Amniotic stem cell (primary cell): ENCODE measurements at places on chromosomes 7 and 10.

GRCh38 chr10:100697070-100697469 lies 48.3 kb upstream of the PAX2 start:
- no peak for DNase-seq

DNA sequence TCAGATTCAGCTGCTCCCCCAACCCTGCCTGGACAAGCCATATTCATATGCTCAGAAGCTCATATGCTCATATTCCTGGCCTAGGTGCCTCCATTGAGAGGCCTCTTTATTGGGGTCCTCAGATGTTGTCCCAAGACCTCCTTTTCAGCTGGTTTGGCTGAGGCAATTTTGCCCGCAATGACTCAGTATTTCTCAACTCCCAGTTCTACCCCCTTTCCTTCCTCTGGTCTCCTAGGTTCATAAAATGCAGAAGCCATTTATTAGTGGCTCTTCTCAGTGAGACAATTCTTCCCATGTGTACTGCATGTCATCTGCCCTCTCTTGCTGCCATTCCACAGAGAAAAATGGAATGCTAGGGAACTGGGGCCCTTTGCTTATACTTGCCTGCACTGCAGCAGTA lies 110.7 kb downstream of the INHBA start:
- no peak for DNase-seq

- peak; percentile 5 for DNase-seq
These were observed 177.3 kb downstream of the DKK1 start for GRCh38 chr10:52491246-52491995.

GRCh38 chr10:78435484-78436221 lies 402.0 kb downstream of the RPS24 start:
- DNase-seq = no peak

DNA sequence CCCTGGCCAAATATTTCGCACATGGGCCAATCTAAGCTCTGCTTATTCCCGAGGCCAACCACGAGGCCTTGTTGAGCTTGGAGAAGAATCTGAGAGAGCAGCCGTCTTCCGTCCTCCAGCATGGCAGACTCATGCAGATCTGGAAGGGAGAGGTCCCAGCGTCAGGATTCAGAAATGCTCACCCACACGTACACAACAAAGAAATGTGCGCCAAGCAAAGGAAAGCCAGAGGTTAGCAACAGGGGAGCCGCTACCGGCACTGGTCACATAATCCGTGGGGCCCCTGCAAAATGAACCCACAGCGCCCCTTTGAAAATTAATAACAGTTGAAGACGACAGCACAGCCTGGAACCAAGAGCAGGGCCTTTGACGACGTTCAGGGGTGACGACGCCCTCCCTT lies 25.4 kb upstream of the PRKAG2 start:
- DNase-seq = no peak

GRCh38 chr10:89278034-89278535 lies 23.8 kb upstream of the IFIT2 start:
- DNase-seq = peak; percentile 89

DNA sequence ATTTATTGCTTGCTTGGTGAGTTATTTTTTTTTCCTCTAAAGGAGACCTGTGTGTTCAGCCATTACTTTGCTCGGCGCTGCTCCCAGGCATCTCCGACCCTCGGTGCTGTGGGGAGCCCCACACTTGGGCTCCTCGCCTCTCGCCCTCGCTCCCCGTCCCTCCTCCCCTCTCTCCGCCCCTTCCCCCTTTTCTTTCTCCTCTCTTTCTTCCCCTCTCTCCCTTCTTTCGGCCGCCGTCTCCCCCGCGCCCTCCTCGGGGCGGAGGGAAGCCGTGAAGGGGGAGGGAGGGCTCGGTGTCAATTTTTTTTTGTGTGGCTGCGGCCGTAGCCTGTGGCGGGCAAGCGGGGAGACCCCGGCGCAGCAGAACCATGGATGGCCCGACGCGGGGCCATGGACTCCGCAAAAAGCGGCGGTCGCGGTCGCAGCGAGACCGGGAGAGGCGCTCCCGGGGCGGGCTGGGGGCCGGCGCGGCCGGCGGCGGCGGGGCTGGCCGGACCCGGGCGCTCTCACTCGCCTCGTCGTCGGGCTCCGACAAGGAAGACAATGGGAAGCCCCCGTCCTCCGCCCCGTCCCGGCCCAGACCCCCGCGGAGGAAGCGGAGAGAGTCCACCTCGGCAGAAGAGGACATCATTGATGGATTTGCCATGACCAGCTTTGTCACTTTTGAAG lies 1.1 kb downstream of the AUTS2 start:
- DNase-seq = no peak

DNA sequence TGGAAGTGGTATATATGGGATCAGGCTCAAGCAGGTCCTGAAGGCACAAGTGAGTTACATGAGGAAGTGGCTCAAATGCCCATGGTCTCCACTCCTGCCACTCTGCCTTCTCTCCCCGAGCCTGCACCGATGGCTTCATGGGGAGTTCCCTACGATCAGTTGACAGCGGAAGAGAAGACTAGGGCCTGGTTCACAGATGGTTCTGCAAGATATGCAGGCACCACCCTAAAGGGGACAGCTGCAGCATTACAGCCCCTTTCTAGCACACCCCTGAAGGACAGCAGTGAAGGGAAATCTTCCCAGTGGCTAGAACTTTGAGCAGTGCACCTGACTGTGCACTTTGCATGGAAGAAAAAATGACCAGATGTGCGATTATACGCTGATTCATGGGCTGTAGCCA lies 95.3 kb downstream of the HOXA1 start:
- DNase-seq = no peak

- DNase-seq = peak; percentile 97
These were observed at the start of gene ZNF503 for GRCh38 chr10:75401569-75402485. Gene ZNF503 (minus strand): TSS chr10:75401764. CDS start chr10:75401419, 345 bp downstream.

GRCh38 chr10:123147635-123148413 lies at the start of gene HMX2:
Gene HMX2 (plus strand): TSS chr10:123148136. CDS start chr10:123148379, 243 bp downstream.
- no peak for DNase-seq

- DNase-seq = no peak
These were observed 340.1 kb downstream of the NXPH1 start for GRCh38 chr7:8773518-8773917.

GRCh38 chr10:12902135-12902572 lies 99.4 kb downstream of the CCDC3 start:
- DNase-seq = peak; percentile 46

DNA sequence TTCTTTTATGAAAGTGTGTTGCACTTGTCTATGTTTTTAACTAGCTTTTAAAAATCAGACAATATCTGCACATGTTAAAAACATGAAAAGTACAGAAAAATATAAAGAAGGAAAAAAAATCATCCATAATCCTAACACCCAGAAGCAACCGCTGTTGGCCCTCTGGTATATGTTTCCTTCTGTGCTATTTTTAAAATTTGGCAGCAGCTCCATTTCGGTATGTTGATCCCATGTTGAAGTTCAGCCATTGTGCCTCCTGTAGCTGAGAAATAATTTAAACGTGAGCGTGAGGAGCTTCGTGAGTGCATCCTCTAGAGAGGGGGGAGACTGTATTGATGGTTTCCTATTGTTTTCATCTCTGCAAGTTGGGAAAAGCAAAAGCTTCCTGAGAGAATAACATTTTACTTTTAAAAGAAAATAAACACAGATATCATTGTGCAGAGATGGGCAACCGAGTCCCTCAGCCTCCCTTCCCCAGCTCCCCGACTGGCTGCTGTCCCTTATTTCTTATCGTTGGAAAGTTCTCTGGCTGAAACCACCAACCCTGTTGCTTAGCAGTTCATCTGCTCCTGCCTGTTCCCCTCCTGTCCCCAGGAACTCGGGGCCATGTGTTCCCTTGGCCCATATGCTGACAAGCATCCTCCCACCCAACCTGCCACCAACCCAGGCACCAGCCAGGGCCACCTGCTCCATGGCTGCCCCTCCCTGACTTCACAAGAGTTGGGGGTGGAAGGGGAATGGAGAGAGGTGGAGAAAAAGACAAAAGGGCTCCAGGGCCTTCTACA lies 499.1 kb upstream of the PODXL start:
- no peak for DNase-seq

- DNase-seq = no peak
These were observed 80.2 kb upstream of the ADAM12 start for GRCh38 chr10:126468467-126468866.

GRCh38 chr10:61971003-61971325 lies 69.5 kb downstream of the ARID5B start:
- DNase-seq = no peak

GRCh38 chr7:16178092-16178491 lies 243.2 kb downstream of the CRPPA start:
- DNase-seq = no peak

DNA sequence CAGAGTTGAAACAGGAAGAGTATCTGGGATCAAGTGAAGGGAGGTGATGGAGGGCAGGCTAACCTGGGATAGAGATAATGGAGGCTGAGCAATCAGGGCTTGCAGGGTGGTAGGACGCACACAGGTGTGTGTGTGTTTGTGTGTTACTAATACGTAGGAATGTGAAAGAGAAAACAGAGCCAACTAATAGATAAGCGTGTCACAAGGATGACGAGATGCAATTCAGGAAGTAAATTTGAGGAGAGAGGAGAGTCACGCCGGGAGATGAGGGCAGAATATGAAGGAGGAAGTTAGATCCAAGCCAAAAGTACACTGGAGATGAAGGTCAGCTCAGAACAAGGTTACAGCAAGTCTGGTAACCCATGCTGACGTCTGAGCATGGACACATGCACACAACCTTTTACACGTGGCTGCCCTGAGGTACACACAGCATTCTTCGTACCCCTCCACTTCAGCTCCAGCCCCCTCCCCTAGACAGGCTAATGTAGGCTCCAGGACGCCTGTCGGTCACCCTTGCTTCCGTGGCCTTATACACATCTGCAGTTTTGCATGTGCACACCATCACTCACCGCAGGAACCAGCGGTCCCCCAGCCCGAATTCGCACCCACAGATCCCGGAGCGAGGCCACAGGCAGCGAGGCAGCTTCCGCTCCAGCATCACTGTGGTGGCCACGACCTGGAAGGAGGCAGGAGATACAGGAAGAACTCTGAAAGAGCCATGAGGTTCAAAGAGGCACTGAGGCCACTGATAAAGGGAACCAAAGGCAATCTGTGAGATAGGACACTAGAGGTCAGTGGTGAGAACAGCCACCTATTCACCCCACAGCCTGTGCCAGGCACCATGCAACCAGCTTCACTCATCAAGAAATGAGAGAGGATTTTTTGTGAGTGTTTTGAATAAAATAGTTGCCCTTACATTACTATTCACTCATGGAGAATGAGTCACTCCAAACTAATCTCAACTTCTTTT lies 23.7 kb upstream of the TRPV6 start:
- no peak for DNase-seq

DNA sequence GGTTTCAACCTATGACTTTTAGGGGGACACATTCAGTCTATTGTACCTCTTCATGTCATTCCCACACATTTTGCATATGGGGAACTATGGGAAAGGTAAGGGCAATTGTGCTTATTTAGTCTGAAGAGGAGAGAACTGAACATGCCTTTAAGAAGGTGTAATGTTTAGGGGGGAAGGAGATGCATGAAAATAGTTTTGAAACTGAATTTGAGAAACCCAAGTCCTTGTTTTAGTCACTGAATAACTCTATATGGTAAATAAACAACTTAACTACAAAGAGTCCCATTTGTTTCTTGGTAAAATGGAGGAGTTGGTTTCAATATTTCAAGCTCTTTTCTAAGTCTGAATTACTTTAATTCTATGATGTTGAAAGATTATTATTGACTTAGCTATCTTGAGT lies 166.1 kb downstream of the DNAJB9 start:
- no peak for DNase-seq

- no peak for DNase-seq
These were observed 78.8 kb upstream of the CPXM2 start for GRCh38 chr10:123970207-123970926.

GRCh38 chr10:78890506-78890905 lies 178.3 kb upstream of the ZMIZ1 start:
- DNase-seq = no peak

DNA sequence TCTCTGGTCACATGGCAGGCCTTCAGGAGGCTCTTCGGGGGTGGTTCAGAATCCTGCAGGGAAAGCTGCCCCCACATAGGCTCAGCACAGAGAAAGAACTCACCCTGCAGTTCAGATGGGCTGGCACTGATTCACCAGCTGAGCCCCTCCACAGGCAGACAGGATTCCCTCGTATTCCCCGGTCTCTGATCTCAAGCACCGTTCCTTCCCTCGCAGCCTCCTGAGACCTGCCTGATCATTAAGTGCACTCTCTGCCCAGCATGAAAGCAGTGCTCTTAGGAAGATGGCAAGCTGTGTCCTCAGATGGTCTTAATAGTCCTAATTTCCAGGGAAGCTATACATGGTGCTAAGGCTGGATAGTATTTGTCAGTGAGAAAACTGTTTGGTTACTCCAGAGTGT lies 78.2 kb upstream of the NPS start:
- DNase-seq = no peak

DNA sequence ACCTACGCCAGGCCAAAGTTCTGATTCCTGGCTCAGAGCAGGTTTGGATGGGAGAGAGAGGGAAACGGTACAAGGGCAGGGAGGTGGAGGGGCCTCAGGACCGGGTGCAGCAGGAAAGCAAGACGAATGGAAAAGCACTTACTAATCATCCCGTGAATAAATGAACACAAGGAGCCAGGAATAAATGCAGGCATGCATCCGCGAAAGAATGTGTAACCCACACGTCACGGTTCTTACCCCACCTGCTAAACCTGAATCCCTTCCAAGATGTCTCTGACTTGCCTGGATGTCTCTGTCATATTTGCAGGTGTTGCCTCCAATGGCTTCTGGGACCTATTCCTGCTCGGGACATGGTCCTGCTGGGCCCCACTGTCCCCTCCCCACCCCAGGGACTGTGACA lies 335.2 kb upstream of the RNF32 start:
- no peak for DNase-seq

GRCh38 chr7:26091933-26092332 lies 60.1 kb upstream of the NFE2L3 start:
- DNase-seq = no peak

- no peak for DNase-seq
These were observed 17.9 kb downstream of the HECW1 start for GRCh38 chr7:43130347-43130746.

DNA sequence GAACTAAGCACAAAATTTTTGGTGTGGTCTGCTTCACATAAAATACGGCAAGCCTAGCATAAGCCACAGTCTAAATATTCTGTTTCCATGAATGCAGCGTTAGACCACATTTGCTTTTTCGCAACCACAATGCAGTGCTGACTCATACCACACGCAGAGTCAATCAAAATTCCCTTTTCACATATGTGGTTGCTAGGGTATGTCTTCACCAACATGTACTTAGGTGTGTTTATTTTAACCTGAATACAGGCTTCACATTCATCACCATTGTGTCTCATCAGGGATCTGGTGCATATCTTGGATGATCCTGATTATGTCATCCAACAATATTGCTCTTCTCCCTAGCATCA lies 90.8 kb downstream of the CHN2 start:
- peak; percentile 16 for DNase-seq

GRCh38 chr10:80476685-80477084 lies 22.6 kb downstream of the TSPAN14 start:
- DNase-seq = no peak

GRCh38 chr7:106425017-106425719 lies 140.4 kb upstream of the NAMPT start:
- peak; percentile 71 for DNase-seq

- no peak for DNase-seq
These were observed 26.3 kb downstream of the FIGNL1 start for GRCh38 chr7:50423860-50424259.
